ENCODE measurements at places on chromosomes 2 and 18. TPM values are rescaled to one million over a fixed set of nuclear protein-coding genes. Genes with fewer than 3 reads are reported as not detected.

SLC66A2 gene
- total RNA-seq, result 40.0 TPM

SCG2 gene
- under 0.01 TPM for total RNA-seq

CYP26B1 gene
- under 0.01 TPM for total RNA-seq

PAPOLG gene
- total RNA-seq, result 19.2 TPM

POMC gene
- total RNA-seq, result 0.54 TPM

CCDC74B gene
- 5.0 TPM for total RNA-seq

KIAA2012 gene
- total RNA-seq, result not detected

PTPRN gene
- not detected for total RNA-seq

PLCL1 gene
- 0.11 TPM for total RNA-seq

FOXI3 gene
- not detected for total RNA-seq

MAP3K19 gene
- total RNA-seq, result not detected

SLC8A1 gene
- total RNA-seq, result 0.69 TPM

NEB gene
- total RNA-seq, result 0.60 TPM

Data from dermis lymphatic vessel endothelial cell (primary cell).